ENCODE measurements at places on chromosomes 3 and 15. TPM values are rescaled to one million over a fixed set of nuclear protein-coding genes. Genes with fewer than 3 reads are reported as not detected.

The OXNAD1 gene
- total RNA-seq = 13.1 TPM

The AHSG gene
- total RNA-seq = not detected

- H3K27me3 ChIP-seq = no peaks in the 10 kb centered on the region
- H3K4me1 ChIP-seq = no peaks in the 10 kb centered on the region
- H3K36me3 ChIP-seq = no peaks in the 10 kb centered on the region
- DNase-seq = no peak
- no peak overlapping the region for H3K4me3 ChIP-seq
Observed at GRCh38 chr3:34676436-34676835, 878.0 kb downstream of the PDCD6IP start.

The PLA2G4D gene
- not detected for total RNA-seq

The GNL3 gene
- 24.2 TPM for total RNA-seq

GRCh38 chr15:63805993-63806980, 27.5 kb downstream of the HERC1 start:
- DNase-seq = no peak
- peaks cover 65% of the 10 kb centered on the region for H3K4me1 ChIP-seq
- no peaks in the 10 kb centered on the region for H3K27me3 ChIP-seq
- H3K27ac ChIP-seq = no peak overlapping the region
- H3K36me3 ChIP-seq = peaks cover 4% of the 10 kb centered on the region
